ENCODE measurements at places on chromosomes 5 and 9.

- no peak for DNase-seq
Observed at GRCh38 chr5:136511046-136511445, 145.7 kb upstream of the TRPC7 start.

DNA sequence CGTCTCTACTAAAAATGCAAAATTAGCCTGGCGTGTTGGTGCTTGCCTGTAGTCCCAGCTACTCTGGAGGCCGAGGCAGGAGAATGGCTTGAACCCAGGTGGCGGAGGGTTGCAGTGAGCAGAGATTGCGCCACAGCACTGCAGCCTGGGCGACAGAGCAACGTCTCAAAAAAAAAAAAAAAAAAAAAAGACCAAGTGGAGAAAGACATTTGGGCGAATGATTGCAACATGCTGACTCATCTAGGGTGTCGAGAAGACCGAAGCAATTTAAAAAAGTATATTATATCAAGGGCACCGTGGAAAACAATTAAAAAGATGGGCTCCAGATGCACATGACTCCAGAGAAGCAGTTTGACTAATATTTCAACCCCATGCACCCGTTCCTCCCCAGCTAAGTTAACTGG lies 9.2 kb downstream of the KLF4 start:
- DNase-seq, result no peak

- no peak for DNase-seq
Observed at GRCh38 chr5:15529821-15530220, 29.8 kb downstream of the FBXL7 start.

DNA sequence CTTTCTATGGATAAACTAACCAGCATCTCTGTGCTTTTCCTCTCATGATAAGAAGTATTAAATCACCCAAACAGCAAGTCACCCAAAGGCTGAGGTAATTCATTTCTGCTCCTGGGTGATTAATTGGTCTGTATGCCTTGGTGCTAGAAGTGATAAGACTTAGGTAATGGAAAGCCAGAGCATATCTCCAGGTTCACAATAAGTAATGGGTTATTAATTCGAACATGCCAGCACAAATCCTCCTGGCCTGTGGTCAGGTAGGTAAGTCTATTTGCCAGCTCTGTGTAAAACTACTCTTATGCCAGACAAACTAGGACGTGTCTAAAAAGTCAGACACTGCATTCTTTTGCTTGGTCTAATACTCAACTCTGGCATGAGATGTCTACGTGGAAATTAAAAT lies 11.2 kb upstream of the ENC1 start:
- DNase-seq, result no peak

- DNase-seq, result no peak
Observed at GRCh38 chr9:81621118-81621517, 68.2 kb downstream of the TLE1 start.

- DNase-seq, result no peak
Observed at GRCh38 chr9:93699650-93700049, 123.3 kb downstream of the PHF2 start.

- DNase-seq, result no peak
Observed at GRCh38 chr5:160347448-160347847, 23.0 kb downstream of the C1QTNF2 start.

GRCh38 chr5:62306323-62306895 lies 403 bp downstream of the KIF2A start:
- no peak for DNase-seq

GRCh38 chr5:141374627-141375026 lies 936 bp downstream of the PCDHGA6 start:
- no peak for DNase-seq

DNA sequence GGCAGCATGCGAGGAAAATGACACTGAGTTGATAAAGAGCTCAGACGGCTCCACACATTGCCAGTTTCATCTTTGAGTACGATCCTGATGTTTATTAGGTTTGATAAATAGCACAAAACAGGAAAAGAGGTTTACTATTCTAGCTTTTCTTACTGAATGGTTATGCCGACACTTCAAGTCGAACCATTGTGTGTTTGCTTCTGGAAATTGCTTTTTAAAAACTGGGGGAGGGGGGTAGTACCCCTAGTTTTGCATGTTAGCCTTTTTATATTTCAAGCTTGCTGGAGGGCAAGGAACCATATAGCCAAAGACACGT lies 5.2 kb downstream of the PTCH1 start:
- DNase-seq, result no peak

DNA sequence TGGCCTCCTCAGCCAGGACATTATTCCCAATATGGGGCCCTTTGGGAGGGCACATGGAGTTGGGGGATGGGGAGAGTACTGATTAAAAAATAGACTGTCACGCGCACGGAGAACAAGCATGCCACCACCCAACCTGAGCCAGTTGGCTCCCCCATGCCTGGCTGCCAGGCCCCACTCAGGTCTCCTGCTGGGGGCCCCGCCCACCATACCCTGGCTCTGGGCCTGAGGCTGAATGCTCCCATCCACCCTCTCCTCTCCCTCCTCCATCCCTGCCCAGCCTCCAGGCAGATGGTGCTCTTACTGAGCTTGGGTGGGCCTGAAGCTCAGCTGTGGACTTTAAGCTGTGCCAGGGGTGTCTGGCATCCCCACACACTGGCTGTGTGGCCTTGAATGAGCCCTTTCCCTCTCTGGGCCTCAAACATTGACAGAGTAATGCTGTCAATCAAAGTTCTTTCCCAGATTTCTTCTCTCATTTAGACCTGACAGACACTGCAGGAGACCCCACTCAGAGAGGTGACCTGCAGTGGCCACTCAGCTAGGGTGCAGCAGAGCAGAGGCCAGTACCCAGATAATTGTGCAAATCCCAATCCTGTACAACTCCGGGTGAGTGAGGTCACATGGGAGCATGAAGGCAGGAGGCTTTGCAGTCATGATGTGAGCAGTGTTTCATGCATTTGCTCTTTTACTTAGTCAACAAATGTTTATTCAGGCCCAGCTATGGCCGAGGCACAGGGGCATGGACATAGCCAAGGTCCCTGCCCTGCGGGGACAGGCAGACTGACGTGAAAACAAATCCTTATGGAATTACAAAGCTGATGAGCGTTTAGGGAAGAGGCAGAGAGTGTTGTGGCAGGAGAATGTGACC lies 9.8 kb upstream of the SYNPO start:
- DNase-seq, result no peak

GRCh38 chr5:30156156-30156555 lies 1037.3 kb upstream of the CDH6 start:
- no peak for DNase-seq

GRCh38 chr9:75990576-75991304 lies 100.3 kb downstream of the PCSK5 start:
- no peak for DNase-seq

- no peak for DNase-seq
Observed at GRCh38 chr5:50667653-50668595, 1.5 kb downstream of the PARP8 start.

DNA sequence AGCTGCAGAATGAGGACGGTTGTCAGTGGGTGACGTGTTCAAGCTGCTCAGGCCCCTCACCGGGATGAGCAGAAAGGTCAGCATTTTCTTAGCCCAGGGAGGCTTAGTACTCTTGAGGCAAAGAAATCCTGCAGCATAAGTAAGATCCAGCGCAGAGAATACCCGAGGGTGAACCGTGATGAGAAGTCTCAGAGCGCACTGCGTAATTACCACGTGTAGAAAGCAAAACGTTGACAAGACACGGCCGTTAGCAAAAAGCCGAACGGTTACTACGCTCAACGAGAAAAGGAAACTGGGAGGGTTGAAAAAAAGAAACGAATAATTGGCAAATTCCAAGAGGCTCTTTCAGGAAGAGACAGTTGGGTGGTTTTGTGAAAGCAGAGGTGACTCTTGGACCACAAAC lies 104.0 kb downstream of the COL23A1 start:
- DNase-seq, result no peak

DNA sequence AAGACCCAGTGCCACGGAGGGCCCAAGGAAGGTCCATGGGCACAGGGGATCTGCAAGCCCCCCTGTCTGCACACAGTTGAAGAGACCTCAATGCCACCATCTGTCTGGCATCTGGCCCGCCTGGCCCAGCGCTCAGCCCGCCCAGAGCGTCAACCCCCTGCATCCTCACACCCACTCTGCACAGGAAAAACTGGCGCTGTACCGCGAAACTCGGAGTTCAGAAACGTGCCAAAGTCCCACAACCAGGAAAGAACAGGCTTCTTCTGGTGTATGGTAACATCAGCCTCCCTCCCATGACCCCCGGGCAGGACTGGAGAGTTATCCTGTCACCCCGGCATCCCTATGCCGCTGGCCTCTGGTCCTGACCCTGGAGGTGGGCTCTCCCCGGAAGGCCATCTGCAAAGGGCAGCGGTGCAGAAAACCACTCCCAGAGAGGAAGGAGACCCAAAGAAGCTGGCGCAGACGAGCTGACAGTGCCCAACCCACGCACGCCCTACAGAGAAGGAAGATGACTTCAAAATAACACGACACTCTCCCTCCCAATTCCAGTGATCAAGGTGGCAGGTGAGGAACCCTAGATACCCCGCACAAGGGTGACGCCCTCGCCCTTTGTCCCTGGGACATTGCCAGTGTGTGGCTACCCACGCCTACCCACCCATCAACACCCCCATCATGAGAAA lies 18.9 kb downstream of the VAV2 start:
- DNase-seq, result no peak

DNA sequence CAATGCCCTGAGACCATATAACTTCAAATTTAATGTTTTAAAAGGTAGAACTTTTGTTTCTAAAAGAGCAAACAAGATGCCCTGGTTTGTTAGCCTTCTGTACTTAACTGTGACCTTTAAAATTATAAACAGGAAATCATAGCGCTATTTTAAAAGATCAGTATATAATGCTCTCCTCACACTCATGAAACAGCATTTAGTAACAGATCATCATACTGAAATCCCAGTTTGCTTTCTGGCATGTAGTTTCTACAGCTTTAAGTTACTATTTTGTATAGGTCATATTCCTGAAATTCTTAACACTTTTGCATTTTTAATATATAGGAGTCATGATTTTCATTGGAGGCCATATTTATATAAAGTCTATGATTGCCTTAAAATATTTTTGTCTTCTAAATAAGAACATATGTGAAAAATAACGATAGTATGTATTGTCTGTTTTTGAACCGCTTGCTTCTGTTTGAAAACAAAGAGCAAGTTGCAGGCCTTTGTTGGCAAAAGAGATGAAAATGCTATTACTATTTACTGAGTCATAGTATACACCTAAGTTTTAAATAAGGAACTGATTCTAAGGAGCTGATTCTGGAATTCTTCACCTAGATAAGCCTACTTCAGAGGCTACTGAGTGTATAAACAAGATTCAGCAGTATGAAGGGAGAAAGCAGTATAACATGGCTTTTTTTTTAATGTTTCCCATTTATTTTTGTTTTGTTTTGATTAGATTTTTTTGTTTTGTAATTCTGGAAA lies 20.5 kb downstream of the SRFBP1 start:
- no peak for DNase-seq

DNA sequence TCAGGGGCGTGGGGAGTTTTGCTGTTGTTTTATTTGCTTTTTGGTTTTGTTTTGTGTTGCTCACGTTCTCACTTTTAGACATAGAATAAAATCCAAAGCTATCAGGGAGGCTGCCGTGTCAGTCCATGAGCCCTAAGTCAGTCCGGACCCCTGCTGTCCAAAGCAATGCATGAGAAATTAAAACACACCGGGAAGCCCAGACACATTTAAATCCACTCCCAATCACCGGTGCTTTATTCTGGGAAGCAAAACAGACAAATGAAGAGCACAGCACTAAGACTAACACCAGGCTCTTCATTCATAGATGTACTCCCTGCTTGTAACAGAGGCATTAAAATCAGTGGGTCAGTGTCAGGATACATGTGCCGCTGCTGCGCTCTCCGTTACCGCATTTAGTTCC lies 180.9 kb downstream of the IRX2 start:
- DNase-seq, result no peak

GRCh38 chr9:93517331-93517730 lies 59.1 kb upstream of the PHF2 start:
- DNase-seq, result no peak

GRCh38 chr5:168152660-168153059 lies 138.8 kb upstream of the WWC1 start:
- no peak for DNase-seq

DNA sequence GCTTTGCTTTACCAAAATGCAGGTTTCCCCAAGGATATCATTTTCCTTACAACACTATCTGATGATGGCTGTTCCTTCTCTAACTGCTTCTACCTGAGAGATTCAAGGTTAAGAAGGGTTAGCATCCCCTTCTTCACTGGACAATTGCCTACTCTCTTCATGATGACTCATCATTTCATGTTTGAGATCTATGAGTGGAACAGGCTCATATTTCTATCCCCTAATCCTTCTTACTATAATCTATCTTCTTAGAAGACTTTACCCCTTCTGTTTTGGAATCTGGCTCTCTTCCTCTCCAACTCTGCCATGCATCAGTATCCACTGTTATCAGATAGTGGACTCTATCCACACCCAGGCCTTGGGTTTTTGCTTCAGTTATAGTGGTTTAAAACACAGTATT lies 54.3 kb downstream of the NR3C1 start:
- DNase-seq, result no peak

- no peak for DNase-seq
Observed at GRCh38 chr5:29518176-29518575, 1675.3 kb upstream of the CDH6 start.

- DNase-seq, result no peak
Observed at GRCh38 chr5:5711112-5711511, 288.6 kb downstream of the ICE1 start.

DNA sequence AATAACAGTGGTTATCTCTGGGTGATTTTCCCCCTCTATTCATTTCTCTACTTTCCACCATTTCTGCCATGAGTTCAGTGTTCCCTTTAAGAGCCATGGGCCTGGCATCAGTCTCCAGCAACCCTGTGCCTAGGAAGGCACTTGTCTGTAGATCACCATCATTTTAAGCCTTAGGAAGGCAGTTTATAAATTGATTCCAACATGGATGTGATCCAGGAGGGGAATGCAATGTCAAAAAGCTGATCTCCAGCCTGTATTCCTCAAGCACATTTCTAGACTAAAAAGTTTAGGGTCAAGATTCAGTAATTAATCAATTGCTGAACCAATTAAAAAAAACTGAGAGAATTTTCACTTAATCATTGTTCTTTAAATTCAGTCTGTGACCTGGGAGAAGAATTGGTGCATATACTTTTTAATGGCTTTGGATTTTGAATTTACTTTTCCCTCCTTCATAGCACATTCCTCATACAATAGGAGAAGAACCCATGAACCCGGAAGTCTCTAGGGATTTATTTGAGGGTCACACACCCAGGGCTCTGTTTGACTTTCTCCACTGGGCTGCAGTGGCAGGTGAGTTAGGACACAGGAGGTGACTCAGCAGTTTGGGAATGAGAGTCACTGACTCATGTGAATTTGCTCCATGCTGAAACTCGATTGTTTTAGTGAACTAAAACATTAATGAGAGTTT lies 6.1 kb upstream of the ERMP1 start:
- no peak for DNase-seq

- DNase-seq, result no peak
Observed at GRCh38 chr9:123784518-123784917, 145.4 kb downstream of the DENND1A start.

DNA sequence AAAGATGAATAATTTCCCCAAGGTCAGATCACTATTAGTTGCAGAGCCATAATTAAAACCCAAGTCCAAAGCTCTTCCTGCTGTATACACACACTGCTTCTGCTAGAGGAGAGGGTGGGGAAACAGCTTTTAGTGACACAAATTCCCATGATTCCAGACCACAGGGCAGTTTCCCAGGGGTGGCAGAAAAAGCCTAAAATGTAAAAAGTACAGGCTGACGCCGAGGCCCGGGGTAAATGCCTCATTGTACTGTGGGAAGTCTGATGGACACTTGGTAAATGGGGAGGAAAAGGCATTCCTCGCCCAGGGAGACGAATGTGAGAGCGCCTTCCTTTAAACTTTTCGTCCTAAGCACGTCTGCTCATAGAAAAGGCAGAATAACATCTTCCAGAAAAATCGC lies 65.7 kb downstream of the DENND1A start:
- no peak for DNase-seq

GRCh38 chr9:114238472-114238871 lies 83.1 kb downstream of the COL27A1 start:
- DNase-seq, result no peak

Data from HS-27A (cell line).